Stimulated activated CD8-positive, alpha-beta memory T cell treated with anti-CD3 and anti-CD28 coated beads, Interleukin-7, amount 100 ng/mL, for 48 hours (primary cell): ENCODE measurements at places on chromosomes 4 and X.
A peak's percentile ranks its signal among the peaks of the same experiment; 100 is the strongest.

GRCh38 chrX:7184816-7185215 is 36.9 kb upstream of the PUDP start:
- no peak for DNase-seq

GRCh38 chr4:22029803-22030202 is 81.2 kb upstream of the KCNIP4 start:
- no peak for DNase-seq

- no peak for DNase-seq
Observed at GRCh38 chr4:95360256-95360903, 188.4 kb downstream of the UNC5C start.

GRCh38 chr4:15953625-15954024 is 9.3 kb downstream of the FGFBP2 start:
- no peak for DNase-seq

DNA sequence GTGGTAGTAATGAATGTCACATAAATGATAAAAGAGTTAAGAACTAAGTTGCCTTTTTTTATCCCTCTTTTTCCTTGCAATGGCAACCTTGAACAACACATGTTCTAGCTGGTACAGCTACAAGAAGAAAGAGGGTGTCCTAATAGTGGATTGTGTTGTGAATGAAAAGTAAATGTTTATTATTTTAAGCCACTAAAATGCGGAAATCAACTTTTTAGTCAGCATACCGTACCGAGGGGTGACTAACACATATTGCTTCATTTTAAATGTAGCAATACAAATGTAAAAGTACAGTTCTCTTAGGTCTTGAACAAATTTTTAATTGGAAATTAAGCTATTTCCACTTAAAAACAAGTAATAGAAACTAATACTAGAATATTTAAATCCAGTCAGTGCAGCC is 17.7 kb upstream of the AP1AR start:
- no peak for DNase-seq

- DNase-seq: no peak
Observed at GRCh38 chr4:32199639-32200038, 1479.5 kb downstream of the PCDH7 start.

DNA sequence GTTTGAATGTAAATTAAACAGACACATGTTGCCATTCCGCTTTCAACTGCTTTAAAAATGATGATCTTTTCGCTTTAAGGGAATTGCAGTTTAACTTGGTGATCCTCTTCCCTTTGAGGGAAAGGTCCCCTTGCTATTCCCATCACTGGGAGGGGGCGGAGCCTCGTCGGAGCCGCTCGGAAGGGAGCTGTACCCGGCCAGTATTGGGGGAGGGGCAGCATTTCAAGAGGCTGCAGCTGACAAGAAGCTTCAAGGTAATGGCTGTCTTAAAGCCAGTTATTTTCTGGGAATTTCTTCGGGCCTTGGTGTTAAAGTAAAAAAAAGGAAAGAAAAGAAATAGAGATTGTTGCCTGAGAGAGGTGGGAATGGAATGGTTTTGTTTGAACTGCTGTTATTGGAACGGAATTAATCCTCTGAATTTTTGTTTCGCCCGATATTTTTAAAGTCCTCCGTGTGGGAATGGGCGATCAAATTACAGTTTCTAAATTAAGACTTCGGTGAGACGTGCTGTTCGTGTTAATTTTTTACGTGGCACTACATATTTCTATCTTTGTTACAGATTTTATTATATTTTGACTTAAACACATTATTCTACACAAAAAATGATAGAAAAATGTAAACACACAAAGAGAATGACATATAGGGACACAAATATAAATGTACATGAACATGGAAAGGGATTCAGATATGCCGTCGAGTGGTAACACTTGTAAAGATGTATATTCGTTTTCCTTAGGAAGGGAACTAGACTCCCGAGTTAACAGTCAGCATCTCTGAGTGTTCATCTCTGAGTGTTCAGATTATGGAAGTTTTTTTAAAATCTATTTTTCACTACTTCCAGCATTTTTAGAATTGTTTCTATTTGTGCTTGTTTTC is 9.2 kb downstream of the PWWP3B start:
- DNase-seq: no peak

DNA sequence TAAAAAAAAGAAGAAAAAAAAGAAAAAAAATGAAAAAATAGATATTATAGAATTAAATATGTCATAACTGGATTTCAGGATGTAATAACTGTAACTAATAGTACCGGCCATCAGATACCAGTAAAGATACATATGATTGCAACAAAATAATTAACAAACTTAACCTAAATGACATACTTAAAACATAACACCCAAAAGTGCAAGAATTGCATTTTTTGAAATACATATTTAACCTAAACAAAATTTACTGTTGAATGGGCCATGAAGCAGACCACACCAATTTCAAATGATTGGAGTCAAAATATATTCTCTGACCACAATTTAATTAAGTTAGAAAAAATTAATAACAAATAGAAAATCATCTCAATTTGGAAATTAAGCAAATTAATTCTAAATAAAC is 33.1 kb downstream of the GABRA3 start:
- no peak for DNase-seq

DNA sequence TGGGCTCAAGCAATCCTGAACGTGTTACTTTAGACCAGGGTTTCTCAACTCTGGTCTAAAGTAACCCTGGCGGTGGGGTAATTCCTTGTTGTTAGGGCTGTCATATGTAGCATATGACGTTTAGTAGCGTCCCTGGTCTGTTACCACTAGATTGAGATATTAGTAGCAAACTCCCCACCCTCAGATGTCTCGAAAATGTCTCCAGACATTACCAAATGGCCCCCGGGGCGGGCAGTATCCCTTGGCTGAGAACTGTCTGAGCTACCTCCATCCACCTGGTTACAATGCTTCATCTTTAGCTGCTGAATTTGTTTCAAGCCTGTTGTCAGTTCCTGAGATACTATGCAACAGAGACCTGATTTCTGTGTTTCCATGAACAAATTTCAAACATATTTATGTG is 56.7 kb downstream of the CLDN34 start:
- no peak for DNase-seq

- no peak for DNase-seq
Observed at GRCh38 chrX:115582616-115583495, 21.9 kb downstream of the PLS3 start.

DNA sequence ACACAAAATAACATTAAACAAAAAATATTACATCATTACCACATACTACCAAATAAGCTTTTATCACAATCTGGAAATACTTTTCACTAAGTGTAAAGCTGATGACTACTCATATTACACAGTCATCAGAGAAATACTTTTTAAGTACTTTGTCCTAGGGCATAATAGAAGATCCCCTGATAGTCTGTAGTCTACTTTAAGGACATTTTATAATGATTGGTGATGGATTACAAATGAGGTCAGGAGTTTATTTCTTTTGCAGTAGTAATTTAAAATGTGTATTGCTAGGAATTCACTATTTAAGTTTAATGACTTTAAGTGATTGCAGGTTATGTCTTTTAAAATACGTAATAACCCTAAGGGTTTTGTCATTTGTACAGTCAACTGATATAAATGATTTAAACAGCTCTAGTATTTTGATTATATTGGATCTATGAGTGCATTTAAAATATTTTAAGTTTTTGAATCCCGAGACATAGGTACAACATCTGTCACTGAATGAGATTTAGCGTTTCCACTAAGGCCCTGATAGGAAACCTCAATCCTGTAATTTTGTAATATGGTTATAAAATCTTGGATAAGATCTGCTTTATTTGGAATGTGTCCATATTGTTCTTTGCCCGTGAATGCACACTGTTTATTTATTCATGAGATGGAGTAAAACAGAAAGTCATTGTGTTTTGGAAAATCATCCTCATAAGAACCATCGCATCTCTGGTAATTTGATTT is 189.5 kb downstream of the ARAP2 start:
- DNase-seq: no peak

DNA sequence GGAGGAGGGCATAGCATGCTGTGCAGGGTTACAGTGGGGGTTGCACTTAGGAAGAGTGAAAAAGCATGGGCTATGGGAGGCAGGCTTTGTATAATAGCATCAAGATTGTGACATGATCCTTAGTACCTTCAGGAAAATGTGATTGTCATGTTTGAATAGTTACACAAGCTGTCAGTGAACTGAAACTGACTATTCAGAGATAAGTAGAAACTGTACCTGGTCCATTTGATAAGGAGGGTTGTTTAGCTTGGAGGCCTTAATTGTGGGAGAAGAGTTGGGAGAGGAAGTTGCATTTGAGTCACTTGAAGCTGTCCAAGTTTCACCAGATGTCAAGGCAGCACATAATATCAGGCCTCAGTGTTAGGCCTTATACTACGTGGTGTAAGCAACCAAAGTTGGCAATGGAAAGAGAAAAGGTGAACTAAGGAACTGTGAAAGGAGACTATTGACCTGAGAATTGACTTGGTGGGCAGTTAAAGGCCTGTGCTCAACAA is 85.0 kb downstream of the TEX13C start:
- DNase-seq: no peak

- DNase-seq: peak; percentile 27
Observed at GRCh38 chrX:69222103-69223090, 57.1 kb upstream of the PJA1 start.

GRCh38 chr4:137861682-137862081 is 329.4 kb upstream of the PCDH18 start:
- DNase-seq: no peak

GRCh38 chr4:8435656-8436121 is 4.8 kb downstream of the ACOX3 start:
- no peak for DNase-seq

GRCh38 chrX:42948723-42949657 is 171.0 kb upstream of the PPP1R2C start:
- no peak for DNase-seq

- DNase-seq: no peak
Observed at GRCh38 chr4:121380776-121381462, at the start of gene QRFPR. Gene QRFPR (minus strand): TSS chr4:121381018. CDS start chr4:121380647, 371 bp downstream.

GRCh38 chrX:71634366-71634765 is 16.1 kb upstream of the CXCR3 start:
- no peak for DNase-seq

GRCh38 chr4:145277011-145277410 is 96.6 kb upstream of the OTUD4 start:
- DNase-seq: no peak

DNA sequence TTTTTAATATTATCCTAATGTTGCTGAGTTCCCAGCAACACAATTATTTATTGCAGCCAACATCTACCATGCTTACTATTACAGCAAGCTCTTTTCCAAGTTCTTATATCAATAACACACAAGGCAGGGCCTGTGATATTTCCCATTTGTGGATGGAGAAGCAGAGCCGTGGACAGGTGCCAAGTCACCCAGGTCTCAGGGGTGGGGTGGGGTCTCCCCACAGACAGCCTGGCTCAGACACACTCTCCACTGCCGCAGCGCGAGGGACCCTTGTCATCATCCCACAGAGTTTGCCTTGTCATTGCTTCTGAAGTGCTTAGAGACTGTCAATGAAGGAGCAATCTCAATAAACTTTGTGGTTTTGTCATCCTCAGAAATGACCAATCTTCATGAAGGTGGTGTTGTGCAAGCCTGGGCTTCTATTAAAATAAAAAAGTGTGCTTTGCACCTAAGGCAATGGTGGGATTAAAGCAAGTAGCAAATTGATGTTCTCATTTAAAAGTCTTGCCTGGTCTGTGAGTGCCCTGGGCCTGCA is 76.1 kb downstream of the SORBS2 start:
- DNase-seq: no peak

DNA sequence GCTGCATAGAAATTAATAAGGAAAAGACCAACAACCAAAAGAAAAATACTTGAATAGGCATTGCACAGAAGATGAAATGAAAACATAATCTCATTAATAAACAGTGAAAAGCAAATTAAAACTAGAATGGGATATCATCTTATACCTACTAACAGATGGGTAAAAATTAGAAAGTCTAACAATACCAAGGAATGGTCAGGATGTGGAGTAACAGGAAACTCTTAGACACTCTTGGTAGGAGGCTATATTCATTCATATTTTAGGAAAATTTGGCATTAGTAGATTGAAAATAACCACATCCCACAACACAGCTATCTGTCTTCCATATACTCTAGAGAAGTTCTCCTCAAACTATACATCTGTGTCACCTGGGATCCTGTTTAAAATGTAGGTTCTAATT is 36.3 kb downstream of the SEC24B start:
- DNase-seq: no peak

DNA sequence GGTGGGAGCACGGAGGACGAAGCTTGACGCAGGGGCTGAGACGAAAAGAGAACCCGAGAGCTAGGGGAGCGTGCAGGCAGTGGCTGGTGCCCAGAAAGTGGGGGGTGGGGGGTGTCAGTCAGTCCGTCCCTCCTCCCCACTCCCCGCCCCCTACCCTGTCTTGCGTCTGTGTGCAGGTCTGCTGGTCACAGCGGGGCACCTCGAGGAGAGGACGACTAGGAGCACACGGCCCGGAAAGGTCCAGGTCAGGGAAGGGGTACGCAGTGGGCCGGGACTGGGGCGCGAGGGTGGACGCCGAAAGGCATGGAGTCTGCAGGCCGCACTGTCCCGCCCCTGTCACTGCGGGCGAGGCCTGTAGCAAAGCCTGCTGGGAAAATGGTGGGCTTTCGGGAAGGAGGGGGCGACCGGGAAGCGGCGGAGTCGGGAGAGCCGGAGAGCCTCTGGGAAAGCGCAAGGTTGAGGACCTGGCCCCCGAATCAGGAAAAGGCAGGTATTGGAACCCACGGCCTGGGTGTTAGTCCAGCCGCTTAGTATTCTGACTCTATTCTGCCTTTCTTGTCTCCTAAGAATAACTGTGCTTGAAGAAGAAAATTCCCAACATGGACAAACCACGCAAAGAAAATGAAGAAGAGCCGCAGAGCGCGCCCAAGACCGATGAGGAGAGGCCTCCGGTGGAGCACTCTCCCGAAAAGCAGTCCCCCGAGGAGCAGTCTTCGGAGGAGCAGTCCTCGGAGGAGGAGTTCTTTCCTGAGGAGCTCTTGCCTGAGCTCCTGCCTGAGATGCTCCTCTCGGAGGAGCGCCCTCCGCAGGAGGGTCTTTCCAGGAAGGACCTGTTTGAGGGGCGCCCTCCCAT is 769 bp downstream of the TCEAL1 start:
- no peak for DNase-seq

GRCh38 chr4:88828842-88829571 is 131.4 kb upstream of the NAP1L5 start:
- no peak for DNase-seq

- DNase-seq: no peak
Observed at GRCh38 chr4:118280501-118281218, 72.1 kb downstream of the PRSS12 start.

DNA sequence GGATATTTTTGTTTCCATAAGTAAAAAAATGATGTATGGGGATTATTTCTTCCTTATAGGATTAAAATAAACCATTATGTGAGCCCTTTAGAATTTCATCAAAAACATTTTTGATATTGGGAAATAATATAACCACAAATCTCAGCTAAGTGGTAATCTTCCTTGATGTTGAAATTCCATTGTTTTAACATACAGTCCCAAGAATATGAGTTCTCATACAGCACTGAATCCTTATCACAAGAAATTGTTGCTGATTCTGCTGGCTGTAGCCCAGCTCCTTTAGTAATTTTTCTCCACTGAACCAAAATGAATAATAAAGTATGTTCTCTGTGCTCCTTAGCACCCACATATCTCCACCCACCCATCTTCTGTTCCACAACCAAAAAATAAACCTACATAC is 41.9 kb upstream of the FAM47B start:
- DNase-seq: no peak
